ENCODE measurements at places on chromosomes 3 and 15. TPM values are rescaled to one million over a fixed set of nuclear protein-coding genes. Genes with fewer than 3 reads are reported as not detected.

The FSIP1 gene
- polyA plus RNA-seq = 0.59 TPM

The GUCA1C gene
- not detected for polyA plus RNA-seq

- no peak for DNase-seq
These were observed 50.4 kb upstream of the ATP2C1 start for GRCh38 chr3:130843441-130843840.

DNA sequence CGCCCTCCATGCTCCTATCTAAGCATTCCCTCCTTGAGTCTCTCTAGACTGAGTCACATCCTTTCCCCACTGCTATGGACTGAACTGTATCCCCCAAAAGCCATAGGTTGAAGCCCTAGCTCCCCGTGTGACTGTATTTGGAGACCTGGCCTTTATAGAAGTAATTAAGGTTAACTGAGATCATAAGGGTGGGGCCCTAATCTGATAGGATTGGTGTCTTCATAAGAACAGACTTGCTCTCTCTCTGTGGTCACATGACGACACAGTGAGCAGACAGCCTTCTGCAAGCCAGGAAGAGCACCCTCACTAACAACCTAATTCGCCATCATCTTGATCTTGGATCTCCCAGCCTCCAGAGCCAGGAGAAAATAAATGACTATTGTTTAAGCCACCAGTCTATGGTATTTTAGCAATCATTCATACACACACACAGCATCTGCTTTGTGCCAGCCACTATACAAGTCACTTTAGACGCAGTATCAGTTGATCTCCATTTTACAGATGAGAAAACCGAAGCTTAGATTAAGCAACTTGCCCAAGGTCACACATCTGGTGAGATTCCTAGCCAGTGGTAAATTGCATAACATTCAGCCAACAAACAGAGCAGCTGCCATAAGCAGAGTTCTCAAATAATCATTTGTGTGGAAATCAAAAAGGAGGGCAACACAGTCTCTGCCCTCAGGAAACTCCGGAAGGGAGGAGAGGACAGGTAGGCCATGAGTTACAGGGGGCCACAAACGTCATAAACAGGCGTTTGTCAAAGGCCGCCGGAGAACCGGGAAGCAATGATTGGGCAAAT lies 66.3 kb upstream of the HES1 start:
- no peak for DNase-seq

DNA sequence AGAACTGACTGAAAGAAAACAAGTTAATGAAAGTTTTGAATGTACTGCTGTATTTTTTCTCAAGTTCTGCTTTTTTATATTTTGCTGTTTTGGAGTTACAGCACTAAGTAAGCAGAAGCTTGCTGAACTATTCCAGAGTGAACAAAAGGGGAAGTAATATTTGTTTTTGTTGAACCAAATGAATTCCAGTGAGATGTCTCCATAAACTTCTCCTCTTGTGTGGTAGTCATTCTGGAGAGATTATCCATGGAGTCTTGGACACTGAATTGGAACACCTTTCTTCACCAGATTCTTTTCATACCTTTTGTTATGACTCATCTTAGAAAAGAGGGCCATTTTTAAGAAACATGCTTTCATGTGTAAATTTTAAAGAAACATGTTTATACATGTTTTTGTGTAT lies 8.8 kb downstream of the ANKUB1 start:
- DNase-seq = no peak

- DNase-seq = no peak
These were observed 2.4 kb downstream of the FAM219B start for GRCh38 chr15:74904190-74904805.

DNA sequence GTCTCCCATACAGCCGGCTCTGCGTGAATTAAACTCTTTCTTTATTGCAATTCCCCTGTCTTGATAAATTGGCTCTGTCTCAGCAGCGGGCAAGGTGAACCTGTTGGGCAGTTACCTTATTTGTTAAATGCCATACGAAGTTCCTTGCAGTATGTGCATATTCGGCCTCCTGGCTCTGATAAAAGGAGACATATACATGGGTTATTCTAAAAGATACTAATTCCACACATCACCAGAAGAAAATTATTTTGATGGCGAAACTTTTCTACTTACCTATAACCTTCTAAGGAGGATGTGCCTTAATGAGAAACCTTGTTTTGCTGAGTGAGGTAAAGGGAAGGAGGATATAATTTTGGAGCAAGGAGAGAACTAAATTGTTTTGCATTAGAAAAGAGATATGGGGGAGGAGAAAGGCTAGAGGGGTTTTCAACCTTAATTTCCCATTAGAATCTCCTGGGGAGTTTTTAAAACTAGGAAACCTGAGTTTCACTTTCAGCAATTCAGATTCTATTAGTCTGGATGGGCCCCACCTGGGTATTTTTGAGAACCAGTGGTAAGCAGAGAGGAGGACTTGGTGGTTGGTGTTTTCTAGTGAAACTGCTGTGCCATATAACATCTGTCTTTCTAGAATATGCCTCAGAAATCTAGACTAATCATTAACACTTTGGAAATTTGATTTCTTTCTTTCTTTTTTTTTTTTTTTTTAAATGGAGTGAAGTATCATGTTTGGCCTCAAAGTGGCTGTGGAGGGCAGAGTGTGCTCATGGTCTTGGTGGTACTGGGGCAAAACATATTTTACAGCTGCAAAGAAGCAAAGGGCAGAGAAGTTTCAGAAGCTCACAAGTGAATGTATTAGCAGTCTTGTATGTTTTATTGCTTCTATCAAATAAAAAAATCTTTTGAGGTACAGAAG lies 23.0 kb downstream of the NANOGP8 start:
- DNase-seq = no peak

DNA sequence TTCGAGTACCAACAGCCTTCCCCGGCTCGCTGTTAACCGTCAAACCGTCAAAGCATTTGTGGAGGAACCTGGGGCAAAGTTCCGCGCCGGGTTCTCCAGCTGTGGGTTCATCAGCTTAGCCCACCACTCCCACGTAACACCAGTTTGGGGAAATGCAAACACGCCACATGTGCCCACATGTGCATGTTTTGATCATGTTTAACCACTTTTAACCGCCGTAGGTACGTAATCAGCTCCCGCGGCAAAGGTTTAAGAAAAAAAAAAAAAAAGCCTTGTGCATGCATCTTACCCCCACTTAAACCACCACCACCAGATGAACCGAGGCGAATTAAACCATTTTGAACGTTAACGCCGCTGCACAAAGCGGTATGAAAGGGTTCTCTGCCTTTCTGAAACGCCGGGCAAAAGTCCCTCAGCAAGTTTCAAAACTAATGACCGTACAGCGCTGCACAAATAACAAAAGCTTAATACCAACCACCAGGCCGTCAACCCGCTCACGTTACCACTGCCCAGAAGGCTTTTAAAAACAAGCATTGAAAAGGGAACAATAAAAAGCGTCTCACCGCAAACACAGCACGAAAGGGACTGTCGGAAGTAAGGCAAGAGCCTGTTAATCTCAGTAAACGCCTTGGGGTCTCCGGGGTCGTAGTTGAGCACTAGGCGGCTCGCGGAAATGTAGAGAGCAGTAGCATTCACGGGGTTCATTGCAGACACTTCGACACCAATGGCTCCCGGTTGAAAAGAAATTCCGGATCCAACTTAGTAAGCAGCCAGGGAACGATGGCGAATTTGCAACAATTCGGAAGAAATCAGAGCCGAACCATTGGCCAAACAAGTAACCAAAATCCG lies 1.5 kb downstream of the MSL2 start:
- DNase-seq = peak; percentile 40

- DNase-seq = no peak
These were observed 159.9 kb downstream of the KLF13 start for GRCh38 chr15:31486506-31486905.
